HCT116 (cell line): ENCODE measurements at places on chromosomes 1 and 21. TPM values are rescaled to one million over a fixed set of nuclear protein-coding genes. Genes with fewer than 3 reads are reported as not detected.

DNA sequence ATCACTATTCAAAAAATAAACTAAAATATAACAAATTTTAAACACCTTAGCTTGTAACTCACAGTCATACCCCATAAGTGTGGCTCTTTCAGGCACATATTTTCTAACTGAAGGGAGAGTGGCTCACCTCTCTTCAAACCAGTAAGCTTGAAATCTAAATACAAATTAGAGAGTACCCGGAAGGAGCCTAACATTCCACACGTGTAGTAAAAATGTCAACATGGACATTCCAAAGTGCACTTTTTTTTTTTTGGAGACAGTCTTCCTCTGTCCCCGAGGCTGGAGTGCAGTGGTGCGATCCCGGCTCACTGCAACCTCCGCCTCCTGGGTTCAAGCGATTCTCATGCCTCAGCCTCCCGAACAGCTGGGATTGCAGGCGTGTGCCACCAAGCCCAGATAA is 275.6 kb upstream of the ADGRL2 start:
- no peak for DNase-seq

- DNase-seq, result no peak
Measured at GRCh38 chr21:35045542-35046262, 3.4 kb downstream of the RUNX1 start.

DNA sequence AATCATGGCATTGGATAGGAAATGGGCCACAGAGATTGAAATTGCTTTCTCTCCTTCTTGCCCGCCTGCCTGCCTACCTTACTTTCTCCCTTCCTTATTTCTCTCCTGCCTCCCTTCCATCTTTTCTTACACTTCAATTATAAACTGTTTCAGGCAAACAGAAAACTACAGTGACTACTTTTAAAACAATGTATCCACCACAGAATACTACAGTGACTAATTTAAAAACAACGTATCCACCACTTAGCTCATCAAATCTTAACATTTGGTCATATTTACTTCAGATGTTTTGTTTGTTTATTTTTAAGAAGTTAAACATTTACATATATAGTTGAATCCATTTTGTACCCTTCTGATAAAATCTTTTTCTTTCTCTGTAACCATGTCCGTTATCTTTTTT is 54.4 kb downstream of the SNRPE start:
- no peak for DNase-seq

Gene GBP4
- total RNA-seq, result 0.05 TPM

Gene TIPRL
- 36.4 TPM for total RNA-seq

Gene LCA5L
- total RNA-seq, result 1.9 TPM
